ENCODE measurements at places on chromosomes 3 and 15.

GRCh38 chr3:23254282-23254681, 51.2 kb downstream of the UBE2E2 start:
- DNase-seq: no peak

- DNase-seq: no peak
Observed at GRCh38 chr3:107555359-107555758, 32.6 kb downstream of the BBX start.

- DNase-seq: no peak
Observed at GRCh38 chr3:99246010-99246654, 344.6 kb upstream of the DCBLD2 start.

GRCh38 chr3:102024270-102024904, 175.1 kb downstream of the NFKBIZ start:
- no peak for DNase-seq

GRCh38 chr3:145716519-145716918, 444.5 kb downstream of the PLOD2 start:
- DNase-seq: no peak

- DNase-seq: no peak
Observed at GRCh38 chr3:156230278-156230900, 110.0 kb downstream of the KCNAB1 start.

- peak; percentile 20 for DNase-seq
Observed at GRCh38 chr15:66251790-66252684, 1.5 kb downstream of the MEGF11 start.

- DNase-seq: no peak
Observed at GRCh38 chr3:63061449-63061848, 186.2 kb upstream of the CADPS start.

GRCh38 chr3:100106094-100106493, 8.2 kb downstream of the FILIP1L start:
- no peak for DNase-seq

DNA sequence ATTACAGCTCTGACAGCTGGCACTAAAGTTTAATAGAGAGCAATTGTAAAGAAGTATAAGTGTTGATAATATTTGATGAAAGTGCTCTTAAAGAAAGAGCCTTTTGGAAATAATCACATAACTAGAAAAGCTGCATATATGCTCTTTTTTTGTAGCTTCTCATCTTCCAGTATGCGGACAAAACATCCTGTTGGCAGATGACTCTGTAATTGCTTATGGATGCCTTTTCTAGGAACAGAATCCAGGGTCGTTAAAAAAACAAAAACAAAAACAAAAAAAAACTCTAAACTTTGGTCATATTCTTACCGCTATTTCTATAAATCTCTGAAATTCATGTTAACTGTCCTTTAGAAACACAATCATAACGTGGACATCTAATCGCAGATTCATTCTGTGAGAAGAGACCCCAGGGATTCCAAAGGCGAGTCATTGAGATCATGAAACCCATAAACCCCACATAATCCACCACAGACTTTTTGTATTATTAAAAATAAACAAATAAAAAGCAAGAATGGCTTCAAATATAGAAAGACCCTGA, 109.8 kb downstream of the EPHA3 start:
- no peak for DNase-seq

DNA sequence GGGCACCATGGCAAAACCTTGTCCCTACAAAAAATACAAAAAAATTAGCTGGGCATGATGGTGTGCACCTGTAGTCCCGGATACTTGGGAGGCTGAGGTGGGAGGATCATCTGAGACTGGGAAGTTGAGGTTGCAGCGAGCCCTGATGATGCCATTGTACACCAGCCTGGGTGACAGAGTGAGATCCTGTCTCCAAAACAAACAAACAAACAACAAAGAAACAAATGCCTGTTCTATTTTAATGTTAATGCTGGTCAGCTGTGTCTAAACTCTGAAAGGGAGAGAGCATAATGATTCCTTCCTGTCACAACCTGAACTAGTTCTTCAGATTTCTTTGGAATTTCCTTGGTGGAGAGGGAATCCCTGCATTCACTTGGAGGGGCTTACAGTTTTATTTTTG, 413.0 kb upstream of the TBL1XR1 start:
- no peak for DNase-seq

- no peak for DNase-seq
Observed at GRCh38 chr15:87573534-87573933, 683.0 kb downstream of the NTRK3 start.

DNA sequence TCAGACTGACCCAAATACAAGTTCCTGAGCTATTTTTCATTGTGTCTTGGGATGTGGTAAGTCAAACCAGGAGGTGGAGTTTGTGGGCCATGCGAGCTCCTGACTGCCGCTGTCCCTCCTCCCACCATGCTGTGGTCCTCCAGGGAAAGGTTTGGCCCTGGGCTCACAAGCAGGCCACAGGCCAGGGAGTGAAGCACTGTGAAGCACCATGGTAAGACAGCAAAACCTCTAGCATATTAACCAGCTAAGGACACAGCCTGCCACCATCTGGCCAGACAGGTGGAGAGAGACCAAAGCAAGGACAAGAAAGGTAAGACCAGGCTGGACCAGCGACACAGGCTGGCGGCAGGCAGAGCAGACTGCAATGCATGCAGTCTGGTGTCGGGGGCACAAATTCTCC, 15.3 kb downstream of the RAB43 start:
- DNase-seq: peak; percentile 28

GRCh38 chr3:62261121-62261520, 112.2 kb downstream of the FEZF2 start:
- no peak for DNase-seq

- DNase-seq: peak; percentile 58
Observed at GRCh38 chr15:60392986-60393790, 4.6 kb downstream of the ANXA2 start.

- DNase-seq: no peak
Observed at GRCh38 chr3:176824811-176825210, 372.5 kb downstream of the TBL1XR1 start.

DNA sequence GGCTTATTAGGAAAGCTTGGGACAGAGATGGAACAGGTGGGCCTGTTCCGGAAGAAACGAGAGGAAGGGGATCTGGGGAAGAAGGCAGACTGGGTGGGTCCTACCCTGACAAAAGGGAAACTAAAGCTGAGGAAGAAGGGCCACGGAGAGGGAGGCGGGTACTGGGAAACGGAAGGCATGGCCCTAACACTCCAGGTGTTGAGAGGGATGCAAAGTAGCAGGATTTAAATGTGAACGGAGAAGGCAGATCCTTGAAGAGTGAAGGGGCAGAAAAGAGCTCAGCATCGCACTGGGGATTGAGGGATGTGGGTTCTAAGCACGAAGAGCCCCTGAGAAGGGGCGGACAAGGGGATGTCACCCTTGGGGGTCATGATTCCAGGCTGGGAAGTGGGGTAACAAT, 735 bp downstream of the STIMATE start:
- DNase-seq: no peak

DNA sequence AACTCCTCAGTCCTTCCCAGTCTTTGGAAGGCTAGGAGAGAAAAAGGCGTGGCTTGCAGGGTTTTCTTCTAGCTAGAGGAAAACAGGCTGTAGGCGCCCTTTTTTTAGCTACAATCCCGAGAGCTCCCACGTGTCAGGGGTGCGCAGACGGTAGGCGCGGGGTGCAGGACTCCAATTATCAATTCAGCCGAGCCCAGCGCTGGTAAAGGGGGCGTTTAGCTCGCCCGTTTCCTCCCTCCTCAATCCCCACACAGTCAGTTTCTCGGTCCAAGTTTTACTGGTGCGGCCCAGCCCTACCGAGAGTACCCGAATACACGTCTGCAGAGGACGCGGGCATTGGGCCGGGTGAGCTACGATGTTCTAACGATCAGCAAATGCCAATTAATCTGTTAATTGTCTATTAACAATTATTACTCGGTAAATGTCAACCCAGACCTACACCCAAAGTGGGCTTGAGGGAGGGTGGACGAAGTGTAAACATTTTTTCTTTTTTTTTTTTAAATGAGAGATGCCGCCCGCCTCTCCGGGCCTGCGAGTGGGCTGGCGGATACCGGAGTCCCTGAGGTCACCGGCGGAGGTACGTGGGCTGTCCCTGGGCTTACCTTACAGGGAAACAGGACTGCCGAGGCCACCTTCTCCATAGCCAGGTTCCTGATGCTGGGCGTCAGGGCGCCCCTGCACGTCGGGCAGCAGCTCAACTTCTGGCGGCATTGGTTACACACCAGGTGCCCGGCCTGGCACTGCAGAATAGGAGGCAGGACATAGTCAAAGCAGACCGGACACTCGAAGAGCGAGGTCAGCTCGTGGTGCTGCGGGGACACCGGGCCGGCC, 923 bp downstream of the SIAH2 start:
- DNase-seq: peak; percentile 70

DNA sequence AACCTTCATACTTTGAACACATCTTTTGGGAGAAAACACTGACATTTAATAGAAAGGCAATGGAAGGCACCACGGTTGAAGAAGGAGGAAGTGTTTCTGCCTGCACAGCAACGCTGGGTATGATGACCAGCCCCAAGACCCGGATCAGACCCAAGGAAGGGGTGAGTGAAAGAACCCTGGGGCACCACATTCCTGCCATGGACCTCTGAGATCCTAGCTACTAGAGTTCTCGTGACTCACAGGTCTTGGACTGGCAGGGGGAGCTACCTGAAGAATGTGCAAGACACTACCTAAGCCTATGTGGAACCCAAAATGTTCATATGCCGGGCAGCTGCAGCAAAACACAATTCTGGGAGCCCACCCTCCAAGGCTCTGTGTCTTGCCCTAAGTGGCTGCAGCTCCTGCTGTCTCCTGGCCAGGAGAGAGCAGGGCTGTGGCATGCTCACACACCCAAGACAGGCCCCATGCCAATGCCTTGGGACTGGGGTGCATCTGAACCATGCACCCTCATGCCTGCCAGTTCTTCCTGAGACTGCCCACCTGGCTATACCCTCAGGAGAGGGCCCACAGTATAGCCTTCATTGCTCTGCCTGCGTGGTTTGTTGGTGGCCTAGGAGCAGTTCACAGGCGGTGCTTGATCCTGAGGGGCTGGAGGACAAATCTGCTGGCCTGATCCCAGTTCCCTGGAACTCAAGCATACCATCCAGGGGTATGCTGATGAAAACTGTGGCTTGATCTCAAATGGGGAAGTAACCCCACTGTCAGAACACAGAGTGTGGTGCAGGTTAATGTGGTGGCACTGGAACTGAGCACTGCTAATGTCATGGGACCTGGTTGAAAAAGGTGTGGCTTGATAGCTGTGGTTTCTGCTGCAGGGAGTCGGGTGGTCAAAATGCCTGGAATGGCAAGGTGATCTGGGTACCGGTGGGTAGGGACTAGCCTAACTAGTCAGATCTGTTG, 353.3 kb upstream of the ARHGEF26 start:
- no peak for DNase-seq

DNA sequence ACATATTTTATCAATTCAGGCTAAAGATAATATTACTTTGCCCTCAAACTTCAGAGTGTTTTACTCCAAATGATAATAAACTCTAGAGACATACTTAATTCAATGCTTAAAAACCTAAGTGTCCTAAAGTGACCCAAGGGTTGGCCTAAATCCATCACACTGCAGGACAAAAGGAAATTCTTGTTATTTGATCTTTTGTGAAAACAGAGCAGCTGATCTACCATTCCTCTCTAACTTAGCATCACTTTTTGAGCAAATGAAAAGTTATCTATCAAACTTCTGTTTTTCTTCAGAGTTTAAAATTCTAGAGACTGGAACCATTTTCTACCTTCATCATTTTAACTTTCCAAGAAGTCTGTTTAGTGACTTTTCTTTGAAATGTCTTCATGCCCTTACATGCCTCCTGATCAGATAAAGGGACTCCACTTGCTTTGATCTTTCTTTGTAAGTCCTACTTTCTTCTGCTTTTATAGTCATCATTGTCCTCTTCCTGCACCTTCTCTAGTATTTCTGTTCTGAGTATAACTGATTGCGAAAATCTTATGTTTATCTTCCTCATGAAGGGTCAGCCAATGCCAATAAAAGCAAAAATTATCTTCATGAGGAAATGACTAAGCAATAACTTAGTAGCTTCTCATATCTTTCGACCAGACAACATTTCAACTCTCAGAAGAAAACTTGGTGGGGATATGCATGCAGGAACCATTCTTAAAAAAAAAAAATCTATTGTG, 378.7 kb upstream of the TGFBR2 start:
- peak; percentile 8 for DNase-seq

GRCh38 chr3:159805411-159805772, 183.2 kb upstream of the IL12A start:
- no peak for DNase-seq

GRCh38 chr3:129650256-129650872, 43.9 kb upstream of the PLXND1 start:
- DNase-seq: peak; percentile 76

DNA sequence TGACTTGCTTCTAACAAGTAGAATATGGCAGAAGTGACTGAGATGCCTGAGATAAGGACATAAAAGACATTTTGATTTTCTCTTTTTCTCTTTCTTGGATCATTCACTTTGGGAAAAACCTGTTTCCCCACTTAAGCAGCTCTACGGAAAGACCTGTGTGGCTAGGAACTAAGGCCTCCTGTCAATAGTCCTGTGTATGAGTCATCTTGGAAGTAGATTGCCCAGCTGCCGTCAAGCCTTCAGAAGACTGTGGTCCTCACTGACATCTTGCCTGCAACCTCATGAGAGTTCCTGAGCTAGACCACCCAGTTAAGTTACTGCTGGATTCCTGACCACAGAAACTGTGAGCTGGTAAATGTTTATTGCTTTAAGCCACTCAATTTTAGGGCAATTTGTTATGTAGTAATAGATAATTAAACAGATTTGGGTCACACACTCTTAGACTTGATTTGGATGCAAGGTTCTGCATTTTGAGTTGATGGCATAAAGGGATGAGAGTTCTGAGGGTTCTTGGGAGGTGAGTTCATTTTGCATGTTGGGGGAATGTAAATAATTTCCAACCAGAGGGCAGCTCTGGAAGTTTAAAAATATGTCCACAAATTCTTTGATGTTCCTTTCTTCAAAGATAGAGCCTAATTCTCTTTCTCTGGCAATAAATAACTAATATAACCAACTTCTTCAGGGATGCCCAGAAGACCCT, 229.2 kb downstream of the SQOR start:
- no peak for DNase-seq

- no peak for DNase-seq
Observed at GRCh38 chr3:923161-923910, 169.5 kb upstream of the CNTN6 start.

DNA sequence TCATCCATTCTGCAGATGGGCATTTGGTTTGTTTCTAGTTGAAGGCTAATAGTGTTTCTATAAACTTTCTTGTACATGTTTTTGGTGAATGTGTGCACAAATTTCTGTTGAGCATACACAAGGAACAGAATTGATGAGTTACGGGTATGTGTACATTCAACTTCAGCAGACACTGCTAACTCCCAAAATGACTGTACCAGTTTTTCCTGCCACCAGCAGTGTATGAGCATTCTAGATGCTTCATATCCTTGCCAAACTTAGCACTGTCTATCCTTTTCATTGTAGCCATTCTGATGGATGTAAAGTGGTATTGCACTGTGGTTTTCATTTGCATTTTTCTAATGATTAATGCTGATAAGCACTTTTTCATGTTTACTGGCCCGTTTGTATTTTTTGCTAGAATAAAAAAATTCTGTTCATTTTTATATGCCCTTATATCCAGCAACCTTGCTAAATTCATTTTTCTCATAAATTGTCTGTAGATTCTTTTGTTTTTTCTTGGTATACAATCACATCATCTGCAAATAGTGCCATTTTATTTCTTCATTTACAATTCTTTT, 110.2 kb downstream of the ATP1B3 start:
- no peak for DNase-seq

All from pons (tissue), 1 donor.